ENCODE measurements at places on chromosomes 4 and X.
A peak's percentile ranks its signal among the peaks of the same experiment; 100 is the strongest.

GRCh38 chrX:103831342-103831802 lies 685 bp downstream of the RAB9B start:
- peak; percentile 36 for DNase-seq

- DNase-seq, result no peak
Observed at GRCh38 chrX:14899607-14900006, 26.4 kb downstream of the MOSPD2 start.

DNA sequence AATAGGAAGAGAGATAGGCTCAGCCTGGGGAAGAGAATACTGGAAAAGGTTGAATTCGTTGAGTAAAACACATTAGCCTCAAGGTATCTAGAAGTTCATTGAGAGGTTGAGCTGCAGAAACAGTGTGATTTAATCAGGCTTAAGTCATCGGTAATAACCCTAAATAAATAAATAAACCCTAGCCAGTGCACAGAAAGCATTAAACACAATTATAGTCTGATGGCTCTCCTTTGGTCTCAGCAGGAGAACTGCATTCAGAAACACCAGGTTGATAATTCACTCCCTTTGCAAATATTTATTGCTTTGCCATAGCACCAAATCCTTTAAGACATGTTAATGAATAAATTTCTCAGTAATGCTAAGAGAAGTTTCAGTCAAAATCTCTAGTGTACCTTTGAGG lies 9.6 kb downstream of the DCX start:
- no peak for DNase-seq

- DNase-seq, result no peak
Observed at GRCh38 chrX:154720067-154720466, 30.8 kb downstream of the GAB3 start.

- no peak for DNase-seq
Observed at GRCh38 chrX:21865436-21865835, 9.6 kb downstream of the YY2 start.

DNA sequence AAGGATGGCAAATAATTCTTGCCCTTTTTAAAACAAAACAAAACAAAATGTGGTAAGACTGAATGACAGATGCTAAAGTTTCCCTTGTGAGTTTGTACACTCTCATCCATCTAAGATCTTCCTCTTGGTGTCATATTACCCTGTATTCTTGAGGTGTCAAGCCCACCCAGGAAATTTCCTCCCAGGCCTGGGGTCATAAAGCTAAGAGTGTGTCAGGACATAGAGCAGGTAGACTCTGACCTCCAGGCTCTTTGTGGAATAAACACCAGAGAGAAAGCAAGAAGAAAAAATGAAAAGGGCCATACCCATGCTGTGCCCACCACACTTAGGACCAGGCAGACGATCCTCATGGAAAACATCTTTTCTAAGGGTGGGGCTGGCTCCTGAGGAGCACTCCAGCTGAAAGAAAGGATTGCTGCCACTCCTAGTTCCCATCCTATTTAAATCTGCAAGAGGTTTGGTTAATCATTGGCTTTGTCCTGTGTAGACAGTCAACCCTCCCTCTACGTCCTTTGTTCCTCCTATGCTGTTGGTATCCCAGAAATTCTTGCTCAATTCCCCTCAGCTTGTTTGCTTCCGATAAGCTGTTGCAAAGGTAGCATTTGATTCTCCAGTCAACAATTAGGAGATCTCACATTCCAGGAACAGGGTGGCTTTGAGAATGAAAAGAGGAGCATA lies at the start of gene FGA:
FGA (minus strand) TSS at position 414 of the 678 bp plus-strand sequence; CDS start at position 359, 55 bp downstream.
- no peak for DNase-seq

DNA sequence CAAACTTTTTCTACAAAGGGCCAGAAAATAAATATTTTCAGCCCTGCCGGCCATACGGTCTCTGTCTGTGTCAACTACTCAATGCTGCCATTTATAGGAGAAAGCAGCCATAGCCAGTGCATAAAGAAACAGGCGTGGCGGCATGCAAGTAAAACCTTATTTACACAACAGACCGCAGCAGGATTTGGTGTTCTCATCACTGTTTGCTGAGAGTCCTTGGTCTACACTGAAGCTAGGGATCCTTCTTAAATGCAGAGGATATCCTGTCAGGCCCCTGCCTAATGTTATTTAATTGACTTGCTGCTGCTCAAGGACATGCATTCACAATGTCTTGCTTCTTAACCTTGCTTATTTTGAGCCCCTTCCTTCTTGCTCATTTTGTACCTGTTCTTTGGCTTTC lies 54.7 kb downstream of the CPE start:
- no peak for DNase-seq

- DNase-seq, result no peak
Observed at GRCh38 chr4:185370268-185370949, 25.3 kb downstream of the LRP2BP start.

DNA sequence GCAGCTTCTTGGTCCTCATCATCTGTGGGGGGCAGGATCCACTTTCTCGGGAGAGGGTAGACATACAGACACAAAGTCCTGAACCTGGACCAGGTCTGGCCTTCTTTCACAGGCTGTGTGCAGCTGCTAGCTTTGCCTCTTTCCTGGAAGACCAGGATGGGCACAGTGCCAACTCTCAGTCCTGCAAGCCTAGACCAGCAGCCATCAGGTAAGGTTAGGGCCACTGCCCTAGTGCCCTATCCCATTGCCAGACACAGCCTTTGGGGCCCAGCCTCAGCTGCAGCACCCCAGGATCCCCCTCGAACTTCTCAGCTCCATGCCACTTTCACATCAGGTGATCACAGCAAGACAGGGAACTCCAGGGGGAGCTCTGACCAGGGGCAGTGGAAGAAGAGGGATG lies 38.4 kb downstream of the ZNF185 start:
- DNase-seq, result no peak

GRCh38 chrX:40098264-40099054 lies 701 bp upstream of the BCOR start:
- DNase-seq, result no peak

DNA sequence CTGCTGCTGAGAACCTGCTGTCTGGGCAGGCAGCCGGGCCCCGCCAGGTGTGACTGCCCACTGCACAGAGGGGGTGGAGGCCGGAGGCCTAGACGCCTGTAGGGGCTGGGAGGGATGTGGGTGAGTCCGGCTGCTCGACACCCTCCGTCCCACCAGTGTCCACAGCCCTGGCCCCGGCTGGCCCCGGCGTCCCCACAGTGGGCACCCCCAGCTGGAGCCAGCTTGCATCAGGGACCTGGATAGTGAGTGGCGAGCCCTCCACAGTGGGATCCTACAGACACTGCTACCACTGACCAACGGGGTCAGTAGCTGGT lies 34.7 kb upstream of the SPON2 start:
- no peak for DNase-seq

DNA sequence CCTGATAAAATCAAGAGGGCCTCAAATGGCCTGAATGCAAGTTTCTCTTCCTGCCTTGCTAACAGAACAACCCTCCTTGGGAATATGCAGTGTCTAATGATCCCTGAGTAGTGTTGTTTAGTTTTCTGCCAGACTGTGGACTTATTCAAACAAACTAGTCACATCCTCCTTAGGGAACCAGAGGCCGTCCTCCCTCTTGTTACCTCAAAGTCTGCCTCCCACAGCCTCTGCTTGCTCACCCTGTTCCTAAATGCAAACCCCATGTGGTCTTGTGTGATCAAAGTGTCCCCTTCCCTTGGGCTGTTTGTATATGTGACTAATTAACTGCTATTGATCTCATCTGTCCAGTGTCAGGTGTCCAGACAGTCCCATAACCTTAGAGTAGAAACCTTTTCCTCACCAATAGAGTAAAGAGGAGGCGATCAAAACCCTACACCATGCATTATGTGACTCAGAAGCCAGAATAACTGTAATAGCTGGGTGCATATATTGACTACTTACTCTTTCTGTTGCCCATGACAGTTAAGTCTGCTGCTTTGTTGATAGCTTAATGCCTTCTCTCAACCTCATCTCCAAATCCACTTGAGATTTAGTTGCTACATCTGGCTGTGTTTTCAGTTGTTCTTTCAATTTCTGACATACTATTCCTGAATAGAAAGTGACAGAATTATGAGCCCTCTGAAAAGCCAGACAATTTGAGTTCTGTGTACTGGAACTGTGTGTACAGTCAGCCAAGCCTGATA lies 473.0 kb upstream of the NWD2 start:
- no peak for DNase-seq

DNA sequence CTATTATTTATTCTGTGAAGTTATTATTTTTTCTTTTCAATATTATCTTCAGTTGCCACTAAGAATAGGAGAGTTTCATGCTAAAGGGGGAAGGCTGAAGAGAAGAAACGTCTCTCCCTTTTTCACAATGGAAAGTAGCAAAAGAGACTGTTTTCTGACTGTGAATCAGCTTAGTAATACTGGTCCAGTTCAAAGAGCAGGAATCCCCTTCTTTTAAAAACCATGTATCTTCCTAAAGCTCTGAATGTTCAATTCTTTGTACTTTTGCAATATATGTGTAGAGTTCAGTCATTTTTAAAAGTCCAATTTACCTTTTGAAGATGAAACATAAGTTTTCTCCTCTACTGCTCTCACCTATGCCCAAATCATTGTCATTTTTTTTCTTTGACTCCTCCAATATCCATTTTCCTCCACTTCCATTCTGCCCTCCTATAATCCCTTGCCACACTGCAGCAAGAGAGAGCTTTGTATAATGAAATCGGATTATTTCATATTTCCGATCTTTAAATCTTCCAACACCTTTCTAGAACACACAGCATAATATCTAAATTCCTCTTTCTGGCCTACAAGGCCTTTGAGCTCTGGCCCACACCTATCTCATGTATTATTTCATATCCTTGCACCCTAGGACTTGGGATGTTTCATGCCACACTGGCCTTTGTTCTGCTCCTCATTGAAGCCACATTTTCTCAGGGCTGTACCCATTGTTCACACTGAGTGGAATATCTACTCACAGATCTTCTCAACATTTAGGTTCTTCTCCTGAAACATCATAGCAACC lies 195.3 kb downstream of the CAMK2D start:
- DNase-seq, result no peak

DNA sequence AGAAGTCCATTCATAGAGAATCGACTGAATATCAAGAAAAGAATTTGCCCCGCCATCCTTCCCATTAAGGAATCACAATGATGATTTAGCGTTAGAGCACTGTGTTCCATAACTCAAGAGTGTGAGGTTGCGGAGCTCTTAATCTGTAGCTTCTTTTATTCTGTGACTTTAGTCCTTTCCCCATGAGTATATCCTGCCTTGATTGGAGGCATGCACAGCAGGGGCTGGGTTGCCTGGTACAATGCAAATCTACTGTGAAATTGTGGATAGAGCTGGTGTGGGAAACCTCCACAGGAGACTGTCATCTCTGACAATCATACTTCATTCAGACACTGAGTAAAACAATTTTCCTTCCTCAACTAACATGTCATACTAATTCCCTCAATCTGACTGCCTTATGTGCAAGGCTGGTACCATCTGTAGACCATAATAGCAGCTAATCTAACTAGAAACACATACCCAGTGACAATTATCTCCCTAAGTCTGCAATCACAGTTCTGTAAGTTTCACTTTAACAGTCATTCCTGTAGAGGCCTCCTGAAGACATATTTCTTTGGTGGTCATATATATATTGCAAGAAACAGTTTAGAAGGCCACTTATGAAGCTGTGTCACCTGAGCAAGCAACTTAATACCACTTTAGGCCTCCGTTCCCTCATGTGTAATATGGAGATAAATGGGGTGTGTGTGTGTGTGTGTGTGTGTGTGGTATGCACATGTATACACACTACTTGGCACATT lies 355.2 kb upstream of the FAM241A start:
- no peak for DNase-seq

GRCh38 chr4:24076811-24077210 lies 187.0 kb upstream of the PPARGC1A start:
- no peak for DNase-seq

DNA sequence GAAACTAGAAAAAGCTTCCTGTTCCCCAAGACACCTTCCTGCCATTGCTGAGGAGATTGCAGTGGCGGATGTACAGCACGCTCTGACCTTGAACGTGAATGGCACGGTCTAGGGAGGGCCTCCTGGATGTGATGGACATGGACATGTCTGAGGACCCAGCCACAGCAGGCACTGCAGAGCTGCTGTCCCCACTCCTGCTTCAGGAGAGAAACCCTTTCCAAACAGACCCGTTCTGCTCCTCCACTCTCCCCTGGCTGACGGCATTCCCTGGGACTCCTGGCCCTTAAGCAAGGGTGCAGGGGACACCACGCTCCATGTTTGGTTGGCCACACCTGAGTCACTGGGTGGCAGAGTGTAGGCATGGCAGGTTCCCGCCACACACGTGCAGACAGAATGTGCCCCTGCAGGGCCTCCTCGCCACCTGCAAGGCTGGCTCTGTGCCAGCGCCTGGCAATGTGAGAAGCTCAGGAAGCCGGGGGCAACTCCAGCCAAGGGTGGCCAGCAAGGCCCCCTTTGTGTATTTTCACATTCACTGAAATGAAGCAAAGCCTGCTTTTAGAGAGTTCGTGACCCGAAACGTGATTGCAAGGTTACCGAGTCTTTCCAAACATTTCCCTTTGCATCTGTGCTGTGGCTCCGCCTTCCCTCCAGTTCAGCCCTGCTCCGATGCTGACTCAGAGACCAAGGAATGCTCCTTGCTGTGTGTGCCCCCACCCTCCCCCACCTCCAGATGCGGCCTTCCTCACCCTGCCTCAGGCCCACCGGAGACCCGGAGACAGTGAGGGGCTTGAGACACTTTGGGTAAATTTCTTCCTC lies 46.1 kb downstream of the HTRA3 start:
- no peak for DNase-seq

DNA sequence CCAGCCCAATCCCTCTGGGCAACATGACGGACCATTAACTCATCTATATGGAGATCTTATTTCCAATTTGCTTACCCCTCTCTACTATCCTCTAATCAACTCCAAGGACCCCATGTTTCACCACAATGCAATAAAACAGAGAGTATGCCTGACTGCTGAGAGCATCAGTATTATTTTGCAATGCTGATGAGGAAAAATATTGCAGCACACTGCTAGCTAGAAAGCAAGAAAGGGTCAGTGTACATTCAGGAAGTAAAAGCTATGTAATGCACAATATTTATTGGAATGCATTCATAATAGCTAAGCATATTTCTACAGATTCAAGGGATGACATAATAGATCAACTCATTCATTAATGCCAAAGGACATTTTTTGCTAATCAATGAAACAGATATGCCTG lies 33.2 kb downstream of the ARAP2 start:
- no peak for DNase-seq

GRCh38 chr4:73869130-73870055 lies at the start of gene CXCL1:
TSS of gene CXCL1 (plus strand) at chr4:73869393. CDS start at chr4:73869471, 78 bp downstream.
- no peak for DNase-seq

DNA sequence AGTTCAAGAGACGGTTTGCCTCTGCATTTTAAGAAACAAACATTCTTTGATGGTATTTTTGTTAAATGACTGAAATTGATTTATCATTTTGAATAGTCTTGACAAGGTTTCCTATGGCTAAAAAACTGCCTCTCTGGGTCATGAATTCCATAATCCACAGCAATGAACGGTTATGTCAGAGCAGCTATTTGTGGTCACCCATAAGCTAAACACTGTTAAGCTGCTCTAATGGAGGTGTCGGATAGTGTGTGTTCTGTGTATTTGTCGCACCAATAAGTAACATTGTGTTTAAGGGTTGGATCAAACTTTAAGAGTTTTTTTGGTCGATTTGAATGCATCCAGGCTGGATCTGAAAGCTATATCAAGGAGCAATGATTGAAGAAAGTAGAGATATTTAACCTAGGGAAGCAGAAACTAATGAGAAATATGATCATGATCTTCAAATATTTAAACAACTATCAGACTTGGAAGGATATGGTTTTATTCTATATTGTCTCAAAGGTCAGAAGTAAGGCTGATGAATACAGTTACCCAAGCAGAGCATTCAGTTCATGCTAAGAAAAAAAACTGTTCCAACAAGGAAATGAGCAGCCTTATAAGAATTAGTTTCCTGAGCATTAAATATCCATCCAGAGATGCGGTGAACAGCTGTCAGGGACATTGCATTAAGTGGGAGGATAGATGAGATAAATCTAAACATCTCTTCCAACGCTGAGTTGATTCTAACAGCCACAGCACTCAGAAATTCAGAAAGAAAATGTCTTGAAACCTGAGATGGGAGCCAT lies 232.3 kb upstream of the RPS6KA3 start:
- no peak for DNase-seq

Measured in stimulated activated CD8-positive, alpha-beta memory T cell treated with anti-CD3 and anti-CD28 coated beads, Interleukin-7, amount 100 ng/mL, for 24 hours (primary cell).